ENCODE measurements at places on chromosomes 16 and 17. TPM values are rescaled to one million over a fixed set of nuclear protein-coding genes. Genes with fewer than 3 reads are reported as not detected.

- DNase-seq: no peak
These were observed 10.5 kb upstream of the PPP1R27 start for GRCh38 chr17:81845361-81845760.

DNA sequence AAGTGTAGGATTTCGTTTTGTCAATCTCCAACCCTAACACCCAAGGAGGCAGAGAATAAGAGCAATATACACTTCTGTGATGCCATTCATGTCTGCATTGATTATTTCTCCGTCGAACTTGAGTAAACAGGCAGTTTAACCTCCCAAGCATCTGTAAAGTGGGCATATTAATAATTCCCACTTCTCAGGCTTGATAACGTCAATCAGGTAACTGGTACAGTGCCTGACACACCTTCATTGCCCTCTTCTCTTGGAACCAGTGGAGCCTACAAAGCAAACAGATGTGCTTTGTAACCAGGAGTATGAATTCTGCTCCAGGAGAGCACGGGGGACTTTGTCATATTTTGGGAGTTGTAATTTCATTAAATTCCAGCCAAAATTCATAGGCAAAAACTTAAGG lies 32.5 kb upstream of the PLCG2 start:
- no peak for DNase-seq

GRCh38 chr16:59743504-59743903 lies 1009.4 kb upstream of the GOT2 start:
- no peak for DNase-seq

DNA sequence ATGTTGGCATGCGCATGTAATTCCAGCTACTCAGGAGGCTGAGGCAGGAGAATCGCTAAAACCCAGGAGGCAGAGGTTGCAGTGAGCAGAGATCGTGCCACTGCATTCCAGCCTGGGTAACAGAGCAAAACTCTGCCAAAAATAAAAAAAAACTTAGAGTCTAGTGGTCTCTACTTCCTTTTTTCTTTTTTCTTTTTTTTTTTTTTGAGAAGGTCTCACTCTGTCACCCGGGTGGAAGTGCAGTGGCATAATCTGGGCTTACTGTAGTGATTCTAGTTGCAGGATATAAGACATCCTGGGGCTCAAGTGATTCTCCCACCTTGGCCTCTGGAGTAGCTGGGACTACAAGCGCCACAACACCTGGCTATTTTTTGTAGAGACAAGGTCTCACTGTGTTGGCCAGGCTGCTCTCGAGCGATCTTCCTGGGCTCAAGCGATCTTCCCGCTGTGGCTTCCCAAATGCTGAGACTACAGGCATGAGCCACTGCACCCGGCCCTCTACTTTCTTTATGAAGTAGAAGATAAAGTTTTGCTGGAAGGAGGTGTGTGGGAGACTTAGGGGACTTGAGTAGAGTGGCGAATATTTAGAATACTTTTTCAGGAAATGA lies 47.9 kb upstream of the TAOK1 start:
- no peak for DNase-seq

Gene LLGL2
- total RNA-seq: 17.2 TPM

Measured in ovary (tissue), 10 donors.